Activated naive CD8-positive, alpha-beta T cell treated with anti-CD3 and anti-CD28 coated beads, Interleukin-2, amount 10 ng/mL, durations not matched to agents 7 days and 5 days (primary cell): ENCODE measurements at places on chromosomes 5 and 9. TPM values are rescaled to one million over a fixed set of nuclear protein-coding genes. Genes with fewer than 3 reads are reported as not detected.

The CCDC192 gene
- total RNA-seq = not detected

The MED10 gene
- 56.7 TPM for total RNA-seq

The FCN1 gene
- 2.6 TPM for total RNA-seq

The ZFP37 gene
- total RNA-seq = 2.6 TPM

The PCBD2 gene
- total RNA-seq = 14.4 TPM

- H3K27me3 ChIP-seq = peaks cover 5% of the 10 kb centered on the region
- H3K27ac ChIP-seq = no peak overlapping the region
- DNase-seq = no peak
- no peaks in the 10 kb centered on the region for H3K36me3 ChIP-seq
Observed at GRCh38 chr5:159426694-159427093, 96.4 kb upstream of the IL12B start.

DNA sequence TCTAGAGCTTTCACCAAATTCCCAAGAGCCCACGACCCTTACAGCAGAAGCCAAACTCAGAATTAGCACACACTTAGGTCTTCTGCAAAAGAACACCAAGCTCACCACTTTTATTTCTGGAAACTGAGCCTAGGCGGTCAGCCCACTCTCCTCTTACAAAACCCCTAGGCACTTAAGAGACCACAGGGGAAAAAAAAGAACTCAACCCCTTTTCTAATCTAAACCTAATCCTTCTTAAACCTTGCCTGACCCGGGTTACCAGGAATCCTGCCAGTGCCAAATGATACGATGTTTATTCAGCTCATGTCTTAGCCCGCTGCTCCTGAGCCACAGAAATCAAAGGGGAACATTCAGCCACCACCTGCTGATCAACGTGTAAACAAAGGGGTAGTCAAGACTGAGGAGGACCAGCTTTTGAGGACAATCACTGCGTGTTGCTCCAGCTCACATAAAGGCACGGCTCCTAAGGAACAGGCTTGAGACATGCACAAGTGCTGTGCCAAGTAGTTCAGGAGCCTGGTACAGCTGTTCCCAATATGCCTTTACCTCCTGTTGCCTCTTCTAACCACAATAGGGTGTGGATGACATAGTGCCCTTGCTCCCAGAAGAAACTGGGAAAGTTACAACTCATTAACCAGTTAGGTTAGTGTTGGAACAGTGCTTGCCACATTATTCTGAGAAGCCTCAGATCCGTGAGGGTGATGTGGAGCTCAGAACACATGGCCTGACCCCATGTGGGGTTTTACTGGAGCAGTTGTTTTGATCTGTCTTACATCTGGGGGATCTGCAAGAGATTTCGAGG, 49.3 kb downstream of the ZFAND5 start:
- DNase-seq = no peak
- H3K36me3 ChIP-seq = no peaks in the 10 kb centered on the region
- H3K4me3 ChIP-seq = no peak overlapping the region
- H3K27me3 ChIP-seq = peaks cover 5% of the 10 kb centered on the region
- H3K27ac ChIP-seq = no peak overlapping the region
- no peaks in the 10 kb centered on the region for H3K4me1 ChIP-seq

DNA sequence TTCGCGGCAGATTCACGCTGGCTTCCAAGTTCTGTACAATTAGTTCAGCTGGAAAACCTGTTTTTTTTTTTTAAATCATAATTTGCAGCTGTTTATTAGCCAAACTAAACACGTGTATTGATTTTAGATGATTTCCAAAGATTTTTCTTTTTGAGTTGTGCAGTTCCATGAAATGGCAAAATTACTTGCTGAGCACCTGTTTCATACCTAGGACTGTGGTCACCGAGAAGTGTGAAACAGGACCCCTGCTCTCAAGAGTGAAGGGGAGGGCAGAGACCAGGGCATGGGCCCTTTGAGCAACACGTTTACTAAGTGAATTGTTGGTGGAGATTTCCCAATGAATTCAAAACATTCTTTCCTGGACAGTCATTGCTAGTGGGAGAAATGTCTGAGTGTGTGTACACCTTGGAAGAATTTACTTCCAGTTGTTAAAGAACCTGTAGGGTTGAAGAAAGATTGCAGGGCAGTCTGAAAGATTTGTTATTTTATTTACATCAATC, 688 bp downstream of the SNX24 start:
- DNase-seq = no peak
- no peak overlapping the region for H3K27ac ChIP-seq
- no peaks in the 10 kb centered on the region for H3K36me3 ChIP-seq
- H3K4me1 ChIP-seq = peaks cover 2% of the 10 kb centered on the region

DNA sequence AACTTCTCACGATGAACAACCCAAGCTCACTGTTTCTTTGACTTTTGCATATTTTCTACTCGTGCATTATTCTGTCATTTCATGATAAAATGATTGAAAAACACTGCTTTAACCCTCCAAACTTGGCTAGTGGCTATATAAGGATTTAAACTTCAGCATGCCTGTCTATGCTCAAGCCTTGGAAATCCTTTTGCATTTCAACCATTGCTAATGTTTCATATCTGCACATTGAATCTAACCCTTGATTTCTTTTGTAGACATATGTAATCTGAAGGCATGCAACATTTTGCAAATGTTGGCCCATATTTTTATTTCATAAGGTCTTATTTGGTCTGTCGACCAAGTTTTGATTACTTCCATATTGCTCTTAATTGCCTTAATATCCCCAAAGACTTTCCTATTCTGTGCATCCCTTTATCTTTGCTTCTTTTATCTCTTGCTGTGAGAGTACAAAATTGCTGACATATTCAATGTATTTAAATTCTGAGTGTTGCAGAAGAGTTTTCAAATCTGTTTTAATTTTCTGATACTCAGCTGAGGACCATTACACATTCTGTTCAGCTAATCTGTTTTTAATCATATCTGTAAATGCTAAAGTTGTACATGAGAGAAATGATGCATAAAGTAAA, 403.7 kb upstream of the ZNF608 start:
- no peaks in the 10 kb centered on the region for H3K36me3 ChIP-seq
- no peak overlapping the region for H3K4me3 ChIP-seq
- H3K4me1 ChIP-seq = no peaks in the 10 kb centered on the region
- no peaks in the 10 kb centered on the region for H3K27me3 ChIP-seq
- DNase-seq = no peak

GRCh38 chr5:180101451-180102105, 30.0 kb upstream of the RNF130 start:
- H3K4me1 ChIP-seq = no peaks in the 10 kb centered on the region
- DNase-seq = no peak
- no peaks in the 10 kb centered on the region for H3K27me3 ChIP-seq
- H3K36me3 ChIP-seq = no peaks in the 10 kb centered on the region
- no peak overlapping the region for H3K27ac ChIP-seq

- H3K27ac ChIP-seq = no peak overlapping the region
- DNase-seq = no peak
- H3K4me3 ChIP-seq = no peak overlapping the region
- peaks cover 14% of the 10 kb centered on the region for H3K36me3 ChIP-seq
Observed at GRCh38 chr9:129145316-129145715, 32.7 kb downstream of the IER5L start.

DNA sequence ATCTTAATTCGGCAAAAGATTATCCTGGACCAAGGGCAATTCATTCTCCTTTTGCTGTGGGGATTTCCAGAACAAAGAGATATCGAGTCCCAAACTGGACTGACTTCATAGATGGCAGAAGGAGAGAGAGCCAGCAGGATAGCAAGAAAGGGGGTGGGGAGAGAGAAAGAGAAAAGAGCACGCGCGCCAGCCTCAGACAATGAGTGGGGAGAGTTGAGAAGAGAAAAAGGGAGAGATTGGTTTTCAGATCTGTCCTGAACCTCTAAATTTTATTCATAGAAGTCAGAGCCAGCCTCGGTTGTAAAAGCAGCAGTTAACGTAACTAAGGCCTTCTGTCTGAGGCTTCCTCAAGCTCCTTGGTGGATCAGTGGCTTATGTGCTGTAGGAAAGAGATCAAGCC, 55.3 kb upstream of the ALDH1B1 start:
- H3K4me1 ChIP-seq = peaks cover 6% of the 10 kb centered on the region
- H3K27ac ChIP-seq = no peak overlapping the region
- H3K36me3 ChIP-seq = no peaks in the 10 kb centered on the region
- no peak for DNase-seq
